ENCODE measurements at places on chromosomes 6 and 20.

GRCh38 chr20:63287697-63288580 is 5.0 kb upstream of the COL20A1 start:
- DNase-seq: no peak

DNA sequence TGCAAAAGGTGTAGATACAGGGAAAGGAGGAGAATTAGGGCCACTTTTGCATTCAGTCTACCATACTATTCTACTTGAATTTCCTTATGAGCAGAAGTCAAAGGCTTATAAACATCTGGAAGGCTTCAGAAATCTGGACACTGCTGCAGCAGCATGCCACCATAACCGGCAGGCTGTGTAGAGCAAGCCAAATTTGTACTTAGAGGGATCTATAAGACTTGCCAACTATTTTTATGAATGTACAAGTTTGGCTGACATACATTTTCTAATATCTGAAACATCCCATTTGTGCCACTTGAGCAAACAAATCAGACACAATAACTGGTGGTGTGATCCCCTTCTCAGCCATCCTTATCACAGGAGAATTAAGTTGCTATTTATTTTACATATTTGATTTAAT is 14.0 kb upstream of the PLCB1 start:
- DNase-seq: no peak

DNA sequence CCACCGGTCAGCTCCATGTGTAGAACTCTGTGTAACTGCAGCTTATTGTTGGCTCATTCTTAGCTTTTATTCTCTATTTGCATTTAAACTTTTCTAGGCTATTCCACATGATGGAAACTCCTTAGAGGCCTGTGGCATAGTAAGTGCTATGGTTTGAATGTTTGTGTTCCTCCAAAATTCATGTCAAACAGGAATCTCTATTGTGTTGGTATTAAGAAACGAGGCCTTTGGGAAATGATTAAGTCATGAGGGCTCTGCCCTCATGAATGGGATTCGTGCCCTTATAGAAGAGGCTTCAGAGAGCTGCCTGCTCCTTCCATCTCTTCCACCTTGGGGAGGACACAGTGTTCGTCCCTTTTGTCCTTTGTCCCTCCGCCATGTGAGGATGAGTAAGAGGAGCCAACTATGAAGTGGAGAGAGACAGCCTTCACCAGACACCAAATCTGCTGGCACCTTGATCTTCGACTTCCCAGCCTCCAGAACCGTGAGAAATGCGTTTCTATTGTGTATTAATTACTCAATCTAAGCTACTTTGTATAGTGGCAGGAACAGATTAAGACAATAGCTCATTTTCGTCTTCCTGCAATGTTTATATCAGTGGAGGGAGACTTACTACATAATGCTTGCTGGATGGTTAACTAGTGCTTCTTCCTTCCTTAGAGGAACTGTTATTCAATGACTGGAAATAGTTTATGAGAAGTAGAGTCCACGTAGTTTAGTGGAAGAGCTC is 361.1 kb downstream of the FARS2 start:
- DNase-seq: no peak

- no peak for DNase-seq
Measured at GRCh38 chr6:965343-965742, 272.4 kb upstream of the EXOC2 start.

GRCh38 chr20:56826306-56826704 is 197.2 kb downstream of the TFAP2C start:
- DNase-seq: no peak

- no peak for DNase-seq
Measured at GRCh38 chr6:48889429-48889828, 573.6 kb downstream of the MMUT start.

- no peak for DNase-seq
Measured at GRCh38 chr6:4727671-4728435, 48.4 kb upstream of the CDYL start.

DNA sequence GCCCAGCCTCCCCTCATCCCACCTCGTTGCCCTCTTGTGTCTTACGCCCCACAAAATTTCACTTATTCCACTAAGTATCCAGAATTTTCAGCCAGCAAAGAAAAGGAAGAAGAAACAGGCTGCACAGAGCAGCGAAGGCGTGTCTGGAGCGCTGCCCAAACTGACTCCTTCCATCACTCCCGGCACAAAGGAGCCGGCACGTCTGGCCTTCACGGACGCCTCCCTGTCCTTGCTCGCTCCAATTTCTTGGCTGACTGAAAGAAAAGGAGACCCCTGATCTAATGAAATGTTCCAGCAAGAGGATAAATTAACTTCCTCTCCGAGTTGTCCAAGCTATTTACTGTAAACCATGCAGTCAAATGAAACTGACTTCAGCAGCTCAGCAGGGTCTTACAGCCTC is 152.3 kb upstream of the CDH4 start:
- no peak for DNase-seq

DNA sequence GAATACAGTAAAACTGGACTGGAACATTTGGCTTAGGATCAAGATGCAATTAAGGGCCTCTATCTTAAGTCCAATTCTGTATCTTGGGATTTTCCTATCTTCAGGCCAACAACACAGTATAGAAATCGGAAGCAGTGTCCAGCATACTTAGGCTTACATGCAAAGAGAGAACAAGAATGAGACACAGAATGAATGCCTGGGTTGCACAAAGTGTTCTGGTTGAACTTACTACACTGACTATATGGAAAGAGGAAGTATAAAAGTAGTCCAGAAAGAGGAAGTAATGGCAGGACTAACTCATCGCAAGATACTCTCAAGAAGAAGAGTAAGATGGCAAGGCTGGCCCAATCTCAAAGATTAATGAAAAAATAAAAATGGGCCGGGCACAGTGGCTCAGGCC is 87.6 kb downstream of the BTBD9 start:
- no peak for DNase-seq

DNA sequence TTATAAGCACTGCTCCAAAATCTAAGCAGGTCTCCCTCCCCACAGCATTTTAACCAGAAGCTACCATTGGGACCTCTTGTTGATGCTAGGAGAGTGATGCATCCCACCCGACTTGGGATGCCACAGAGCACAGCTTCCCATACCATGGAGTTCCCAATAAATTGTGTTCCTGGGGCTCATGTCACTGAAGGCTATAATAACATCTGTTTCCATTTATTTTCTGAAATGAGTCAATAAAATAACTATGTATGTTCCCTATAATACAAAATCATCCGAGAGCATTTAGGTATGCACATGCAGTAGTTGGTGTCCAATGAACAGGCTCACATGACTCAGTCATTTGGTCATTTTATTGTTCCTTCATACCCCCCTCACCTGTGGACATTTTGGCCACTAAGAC is 204.2 kb downstream of the TBC1D7 start:
- DNase-seq: no peak

DNA sequence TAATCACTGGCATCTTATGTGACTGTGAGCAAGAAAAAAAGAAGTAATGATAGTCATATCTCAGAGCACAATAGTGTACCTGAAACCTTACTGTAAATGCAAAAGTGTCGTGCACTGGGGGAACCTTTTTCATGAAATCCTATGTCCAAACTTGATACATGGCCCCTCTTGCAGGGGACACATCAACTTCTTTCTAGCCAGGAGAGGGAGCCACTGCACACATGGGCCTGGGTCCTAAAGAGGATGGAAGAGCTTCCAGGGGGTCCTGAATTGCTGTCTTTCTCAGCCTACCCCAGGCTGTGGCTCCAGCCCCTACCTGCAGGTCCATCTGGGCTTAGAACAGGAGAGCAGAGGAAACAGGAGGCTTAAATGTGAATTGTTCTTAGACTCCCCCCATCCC is 165.7 kb downstream of the SOD2 start:
- no peak for DNase-seq
